ENCODE measurements at places on chromosomes 4 and X. TPM values are rescaled to one million over a fixed set of nuclear protein-coding genes. Genes with fewer than 3 reads are reported as not detected.

PIR gene
- polyA plus RNA-seq = 25.2 TPM

GRCh38 chr4:40363382-40363920 is 28.3 kb downstream of the CHRNA9 start:
- DNase-seq = no peak

DNA sequence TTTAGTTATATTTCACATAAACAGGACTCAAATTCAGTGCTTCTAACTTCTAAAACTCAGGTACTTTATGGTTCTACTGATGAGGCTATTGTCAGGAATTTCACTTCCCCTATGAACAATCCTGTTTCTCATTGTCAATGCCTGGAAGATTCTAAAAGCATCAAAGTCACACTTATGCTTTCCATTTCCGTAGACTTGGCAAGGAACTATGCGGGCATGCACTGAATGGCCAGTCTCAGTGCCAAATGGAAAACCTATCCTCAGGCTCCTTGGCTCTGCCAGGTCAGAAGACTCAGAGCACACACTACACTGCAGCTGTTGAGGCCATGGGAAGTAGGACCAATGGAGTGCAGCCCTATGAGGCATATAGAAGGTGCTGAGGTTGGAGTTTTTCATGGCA is 97.0 kb upstream of the PTPN13 start:
- no peak for DNase-seq

MAGEB17 gene
- 0.56 TPM for polyA plus RNA-seq

DNA sequence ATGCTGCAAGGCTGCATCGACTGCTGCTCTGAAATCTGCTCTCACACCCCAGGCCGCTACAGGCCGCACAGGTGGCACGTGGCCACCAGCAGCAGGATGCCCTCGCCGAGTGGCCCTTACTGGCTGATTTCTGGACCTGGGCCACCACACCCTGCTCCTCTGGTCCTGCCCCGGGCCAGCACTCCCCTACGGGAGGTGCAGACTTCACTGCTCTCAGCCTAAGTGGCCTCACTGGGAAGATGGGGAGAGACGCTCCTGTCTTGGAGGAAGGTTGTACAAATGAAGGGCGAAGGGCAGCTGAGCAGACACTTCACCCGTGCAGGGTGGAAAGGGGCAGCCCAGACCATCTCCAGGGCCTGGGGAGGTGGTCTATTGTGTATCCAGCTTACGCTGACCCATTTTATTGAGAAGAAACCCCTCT is 72.5 kb downstream of the ACOX3 start:
- DNase-seq = no peak

- DNase-seq = no peak
Measured at GRCh38 chrX:32825009-32825408, 386.3 kb downstream of the DMD start.

ADH1B gene
- not detected for polyA plus RNA-seq

Measured in GM23338 (cell line).